ENCODE measurements at places on chromosomes 11 and 22.

- no peak for DNase-seq
These were observed 1232.7 kb downstream of the BRD1 start for GRCh38 chr22:48594757-48595510.

- no peak for DNase-seq
These were observed 42.1 kb downstream of the RASSF10 start for GRCh38 chr11:13051257-13051656.

DNA sequence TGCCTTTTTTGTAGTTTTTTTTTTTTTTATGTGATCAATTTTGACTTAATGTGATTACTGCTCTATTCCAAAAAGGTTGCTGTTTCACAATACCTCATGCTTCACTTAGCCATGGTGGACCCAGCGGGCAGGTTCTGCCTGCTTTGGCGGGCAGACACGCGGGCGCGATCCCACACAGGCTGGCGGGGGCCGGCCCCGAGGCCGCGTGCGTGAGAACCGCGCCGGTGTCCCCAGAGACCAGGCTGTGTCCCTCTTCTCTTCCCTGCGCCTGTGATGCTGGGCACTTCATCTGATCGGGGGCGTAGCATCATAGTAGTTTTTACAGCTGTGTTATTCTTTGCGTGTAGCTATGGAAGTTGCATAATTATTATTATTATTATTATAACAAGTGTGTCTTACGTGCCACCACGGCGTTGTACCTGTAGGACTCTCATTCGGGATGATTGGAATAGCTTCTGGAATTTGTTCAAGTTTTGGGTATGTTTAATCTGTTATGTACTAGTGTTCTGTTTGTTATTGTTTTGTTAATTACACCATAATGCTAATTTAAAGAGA is 12.5 kb downstream of the CCND1 start:
- no peak for DNase-seq

DNA sequence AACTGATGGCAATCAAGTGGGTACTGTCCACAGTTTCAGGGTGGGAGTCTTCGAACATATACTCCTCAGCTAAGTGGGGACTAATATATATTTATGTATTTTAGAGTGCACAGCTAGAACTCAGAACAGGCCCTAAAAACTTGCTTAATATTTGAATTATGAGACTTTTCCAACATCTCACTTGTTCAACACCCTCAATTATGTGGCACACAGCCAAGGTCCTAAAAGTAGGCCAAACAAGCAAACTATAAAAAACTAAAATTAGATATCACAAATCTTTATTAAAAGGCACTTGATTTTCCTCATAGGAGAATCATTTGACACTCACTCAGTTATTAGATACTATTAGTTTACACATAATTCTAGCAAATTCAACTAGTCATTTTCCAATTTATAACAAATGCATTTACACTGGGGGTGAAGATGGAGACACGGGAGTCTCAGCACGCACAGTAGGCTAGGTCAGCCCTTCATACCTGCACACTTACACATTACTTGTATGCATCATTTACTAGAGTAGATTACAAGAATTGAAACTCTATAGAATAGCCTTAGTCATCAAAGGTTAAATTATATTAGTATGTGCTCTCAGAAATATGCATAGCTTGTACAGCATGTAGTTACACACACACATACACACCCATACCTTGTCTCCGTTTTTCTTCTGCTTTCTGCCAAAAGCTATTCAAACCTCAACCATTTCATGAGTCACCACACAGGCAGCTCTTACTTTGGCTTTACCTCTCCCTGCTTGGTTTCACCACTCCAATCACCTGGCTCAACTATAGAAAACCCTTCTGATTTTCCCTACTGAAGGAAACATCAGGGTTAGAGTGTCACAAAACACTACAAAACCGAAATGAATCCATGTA is 171.5 kb downstream of the SBF2 start:
- DNase-seq: no peak

- DNase-seq: no peak
These were observed 23.0 kb upstream of the ZC3H12C start for GRCh38 chr11:110070176-110070575.
